ENCODE measurements at places on chromosomes 4 and X.

DNA sequence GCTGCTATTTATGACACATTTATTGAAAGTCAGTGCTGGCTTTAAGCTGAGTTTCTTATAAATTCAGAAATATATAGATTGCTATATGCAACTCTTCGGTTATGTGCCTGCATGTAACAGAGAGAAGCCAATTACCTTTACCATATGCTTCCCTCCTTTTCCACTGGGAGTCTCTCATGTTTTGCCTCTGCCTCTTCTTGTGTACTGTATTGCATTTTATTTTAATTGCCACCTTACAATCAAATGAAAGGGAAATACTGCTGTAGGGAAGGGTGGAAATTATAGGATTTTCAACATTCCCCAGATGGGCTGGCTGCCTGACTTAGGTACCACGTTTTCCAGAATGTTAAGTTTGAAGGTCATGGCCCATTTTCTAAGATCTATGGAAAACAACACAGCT, 655.4 kb upstream of the SLIT2 start:
- no peak for DNase-seq

- peak; percentile 37 for DNase-seq
Measured at GRCh38 chr4:188960411-188961093, 821.3 kb downstream of the TRIML1 start.

- DNase-seq: no peak
Measured at GRCh38 chr4:119184128-119184527, 28.4 kb upstream of the USP53 start.

GRCh38 chr4:60034361-60034760, 1165.8 kb upstream of the ADGRL3 start:
- DNase-seq: no peak

GRCh38 chrX:49242545-49243066, 7.3 kb downstream of the CCDC22 start:
- no peak for DNase-seq

DNA sequence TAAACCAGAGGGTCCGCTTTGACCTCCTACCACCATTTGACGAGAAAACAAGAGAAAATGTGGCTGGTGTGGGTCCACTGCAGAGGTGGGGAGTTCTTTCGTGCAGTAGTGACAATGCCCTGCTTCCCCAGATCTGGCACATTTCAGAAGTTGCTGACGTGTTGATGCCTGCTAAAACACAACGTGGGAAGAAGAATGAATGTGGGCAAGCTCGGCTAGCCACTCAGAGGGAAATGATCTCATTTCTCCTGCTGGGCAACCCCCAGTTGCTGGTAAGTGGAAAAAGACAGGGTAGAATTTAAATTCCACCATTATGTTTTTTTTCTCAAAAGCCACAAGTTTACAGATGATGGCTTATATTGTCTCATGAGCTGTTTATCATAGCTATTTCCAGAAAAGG, 77.9 kb downstream of the LUZP4 start:
- DNase-seq: no peak

DNA sequence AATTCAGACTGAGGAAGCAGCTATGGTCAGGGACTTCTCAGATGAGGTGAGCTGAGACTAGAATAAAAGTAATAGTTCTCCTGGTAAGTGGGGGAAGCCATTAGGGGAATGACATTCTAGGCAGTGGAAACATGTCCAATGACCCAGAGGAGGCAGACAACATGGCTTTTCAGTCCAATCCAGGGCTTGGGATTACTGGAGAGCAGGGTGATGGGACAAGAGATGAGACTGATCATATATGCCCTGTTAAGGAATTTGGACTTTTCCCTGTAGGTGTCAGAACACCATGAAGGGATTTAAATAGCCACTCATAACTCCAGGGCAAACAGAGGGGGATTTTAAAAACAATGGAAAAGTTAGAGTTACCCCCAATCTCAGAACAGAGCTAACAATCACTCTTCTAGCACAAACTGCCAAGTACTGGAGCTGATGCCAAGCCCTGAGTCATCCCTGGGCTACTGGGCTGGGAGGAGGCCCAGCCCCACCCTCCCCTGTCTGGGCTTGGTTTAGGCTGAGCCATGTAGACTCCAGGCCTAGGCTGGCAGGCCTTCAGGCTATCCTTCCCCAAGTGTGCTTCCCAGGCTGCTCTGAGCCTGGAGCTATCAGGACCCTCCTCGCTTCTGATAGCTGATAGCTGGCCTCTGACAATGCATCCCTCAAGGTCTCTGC, 22.7 kb upstream of the MSN start:
- peak; percentile 57 for DNase-seq

DNA sequence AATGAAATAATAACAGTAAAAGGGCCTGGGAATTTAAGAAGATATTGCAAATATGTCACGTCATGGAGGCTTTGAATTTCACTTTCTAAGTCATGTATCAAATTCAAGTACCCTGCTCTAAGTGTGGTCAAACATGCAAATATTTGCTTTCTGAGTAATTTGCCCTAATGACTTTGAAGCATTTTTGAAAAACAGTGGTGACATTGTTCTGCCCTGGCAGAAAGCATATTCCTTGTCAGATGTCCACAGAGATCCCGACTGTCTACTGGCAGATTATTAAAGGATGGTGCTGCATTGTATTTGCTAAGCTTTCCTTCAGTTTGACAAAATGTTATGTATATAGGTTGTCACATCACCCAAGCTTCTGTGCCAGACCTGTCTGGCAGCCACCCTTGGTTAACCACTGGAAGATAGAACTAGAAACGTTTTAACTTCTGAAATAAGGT, 92.5 kb downstream of the ANK2 start:
- DNase-seq: peak; percentile 52

DNA sequence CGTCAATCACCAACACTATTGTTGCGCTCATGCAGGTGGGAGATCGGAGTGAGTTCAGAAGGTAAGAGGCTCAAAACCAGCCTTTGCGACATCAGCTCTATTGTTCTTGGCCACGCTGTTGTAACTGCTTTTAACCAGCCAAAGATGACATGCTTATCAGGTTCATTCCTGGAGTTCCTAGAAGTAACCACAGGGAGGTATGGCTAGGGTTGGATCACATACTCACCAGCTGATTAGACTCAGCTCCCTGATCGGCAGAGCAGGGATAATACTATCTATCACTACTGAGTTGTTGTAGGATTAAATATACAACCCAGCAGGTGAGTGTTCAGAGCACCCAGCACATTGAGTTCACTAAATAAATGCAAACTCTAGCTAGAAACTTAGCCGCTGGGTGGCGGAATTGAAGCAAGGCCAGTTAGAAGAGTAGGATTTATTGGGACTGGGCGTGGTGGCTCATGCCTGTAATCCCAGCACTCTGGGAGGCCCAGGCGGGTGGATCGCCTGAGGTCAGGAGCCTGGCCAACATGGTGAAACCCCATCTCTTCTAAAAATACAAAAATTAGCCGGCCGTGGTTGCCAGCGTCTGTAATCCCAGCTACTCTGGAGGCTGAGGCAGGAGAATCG, 12.4 kb downstream of the SLC34A2 start:
- DNase-seq: no peak

DNA sequence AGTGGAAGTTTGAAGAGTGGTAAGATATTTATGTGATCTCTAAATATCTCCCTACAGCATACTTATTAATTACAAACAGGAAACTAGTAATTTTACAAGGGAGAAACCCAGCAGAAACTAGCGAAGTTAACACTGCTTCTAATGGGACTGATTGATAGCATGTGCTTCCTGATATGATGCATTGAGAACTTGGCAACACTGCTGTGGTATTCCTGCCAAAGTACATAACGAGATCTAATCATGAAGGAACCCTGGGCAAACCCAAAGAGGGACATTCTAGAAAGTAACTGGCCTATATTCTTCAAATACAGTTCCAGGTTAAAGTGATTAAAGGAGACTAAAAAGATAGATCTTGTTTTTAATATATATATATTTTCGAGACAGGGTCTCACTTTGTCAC, 4.6 kb upstream of the GPR34 start:
- DNase-seq: no peak

GRCh38 chr4:71201817-71202576, 136.8 kb upstream of the SLC4A4 start:
- no peak for DNase-seq

DNA sequence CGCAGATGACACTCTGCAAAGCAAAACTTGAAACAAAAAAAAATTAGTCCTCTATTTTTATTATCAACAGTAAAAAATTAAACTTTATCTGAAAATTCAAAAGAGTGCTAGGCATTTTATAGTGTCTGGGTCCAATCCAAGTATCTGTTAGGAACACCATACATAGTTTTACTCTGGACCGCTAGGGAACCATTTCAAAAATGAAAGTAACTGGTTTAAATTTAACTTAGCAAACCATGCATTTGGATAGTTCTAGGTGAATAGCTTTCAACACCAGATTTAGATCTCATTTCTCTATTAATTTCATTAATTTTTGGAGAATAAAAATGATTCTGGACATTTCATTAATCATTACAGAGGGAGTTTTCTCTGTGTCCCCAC, 1.2 kb downstream of the KLKB1 start:
- DNase-seq: no peak

DNA sequence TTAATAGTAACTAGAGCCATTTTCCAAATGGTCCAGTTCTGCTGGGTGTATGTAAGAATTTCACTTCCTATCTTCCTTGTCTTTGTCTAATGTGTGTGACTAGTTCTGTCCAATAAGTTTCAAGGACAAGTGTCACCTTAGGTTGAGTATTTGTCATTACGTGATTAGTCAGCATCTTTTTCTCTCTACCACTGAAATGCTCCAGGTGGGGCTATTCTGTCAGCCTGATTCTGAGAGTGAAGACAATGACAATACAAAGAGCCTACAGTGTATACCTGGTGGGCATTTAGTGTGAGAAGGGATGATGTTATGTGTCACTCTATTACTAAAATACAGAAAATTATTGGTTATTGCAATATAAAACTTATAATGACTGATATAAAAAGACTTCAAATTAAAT, 876.3 kb downstream of the C4orf33 start:
- DNase-seq: no peak

- peak; percentile 30 for DNase-seq
Measured at GRCh38 chr4:112704991-112705845, 68.3 kb downstream of the LARP7 start.

- no peak for DNase-seq
Measured at GRCh38 chr4:150457802-150458201, 124.1 kb upstream of the MAB21L2 start.

DNA sequence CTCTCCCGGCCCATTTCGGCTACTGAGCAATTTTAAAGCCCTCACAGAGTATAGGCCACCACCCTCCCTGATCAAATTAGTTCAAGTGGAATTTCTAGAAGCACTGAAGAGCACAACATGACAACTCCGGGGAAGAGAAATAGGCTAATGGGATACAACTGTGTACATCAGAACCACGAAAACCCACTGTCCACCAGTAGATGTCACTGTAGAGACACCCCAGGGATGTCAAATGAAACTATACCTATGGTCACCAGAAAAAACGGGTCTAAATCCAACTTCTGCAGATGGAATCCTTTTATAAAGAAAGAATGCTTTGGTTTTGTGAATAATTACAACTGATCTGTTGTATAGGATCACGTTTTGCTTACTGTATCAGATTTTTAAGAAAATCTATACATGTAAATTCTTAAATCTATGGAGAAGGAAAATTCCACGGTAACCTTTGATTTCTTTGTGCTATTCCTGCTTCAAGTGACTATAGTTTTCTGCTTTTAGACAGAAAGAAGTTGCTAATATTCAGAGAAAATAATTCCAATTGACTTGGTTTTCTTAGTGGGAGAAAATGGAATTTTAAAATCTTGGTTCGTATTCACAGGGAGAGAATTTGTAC, 29.5 kb upstream of the MAP3K15 start:
- DNase-seq: peak; percentile 6

- DNase-seq: no peak
Measured at GRCh38 chr4:138977524-138977923, 38.1 kb upstream of the NOCT start.

DNA sequence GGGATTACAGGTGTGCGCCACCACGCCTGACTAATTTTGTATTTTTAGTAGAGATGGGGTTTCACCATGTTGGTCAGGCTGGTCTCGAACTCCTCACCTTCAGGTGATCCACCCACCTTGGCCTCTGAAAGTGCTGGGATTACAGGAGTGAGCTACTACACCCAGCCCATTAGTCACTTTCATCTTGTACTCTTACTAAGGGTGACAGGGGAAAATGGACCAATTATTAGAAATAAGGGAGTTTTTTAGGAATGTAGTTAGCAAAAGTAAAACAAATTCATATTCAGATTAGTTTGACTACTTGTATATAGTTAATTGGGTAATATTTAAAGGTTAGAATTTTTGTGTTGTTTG, 26.1 kb downstream of the SMARCA5 start:
- no peak for DNase-seq

DNA sequence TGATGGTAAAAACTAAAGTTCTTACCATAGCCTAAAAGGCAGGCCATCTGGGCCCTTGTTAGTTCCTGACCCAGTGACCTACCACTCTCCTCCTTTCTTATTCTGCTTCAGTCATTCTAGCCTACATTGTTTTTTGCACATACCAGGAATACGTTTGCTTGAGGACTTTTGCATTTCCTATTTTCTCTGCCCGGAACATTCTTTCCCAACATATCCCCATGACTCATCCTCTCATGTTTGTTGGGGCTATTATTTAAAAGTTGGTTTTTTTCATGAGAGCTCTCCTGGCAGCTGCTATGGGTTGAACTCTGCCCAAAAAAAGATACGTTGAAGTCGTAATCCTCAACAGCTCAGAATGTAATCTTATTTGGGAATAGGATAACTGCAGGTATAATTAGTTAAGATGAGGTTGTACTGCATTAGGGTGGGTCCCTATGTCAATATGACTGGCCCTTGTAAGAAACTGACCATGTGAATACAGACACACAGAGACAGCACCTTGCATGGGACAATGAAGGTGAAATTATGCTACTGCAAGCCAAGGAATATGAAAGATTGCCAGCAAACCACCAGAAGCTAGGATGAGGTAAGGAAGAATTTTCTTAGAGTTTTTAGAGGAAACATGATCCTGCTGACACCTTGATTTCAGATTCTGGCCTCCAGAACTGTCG, 138.3 kb upstream of the PDHA2 start:
- DNase-seq: peak; percentile 4

GRCh38 chr4:26226629-26227376, 94.0 kb upstream of the RBPJ start:
- DNase-seq: no peak

DNA sequence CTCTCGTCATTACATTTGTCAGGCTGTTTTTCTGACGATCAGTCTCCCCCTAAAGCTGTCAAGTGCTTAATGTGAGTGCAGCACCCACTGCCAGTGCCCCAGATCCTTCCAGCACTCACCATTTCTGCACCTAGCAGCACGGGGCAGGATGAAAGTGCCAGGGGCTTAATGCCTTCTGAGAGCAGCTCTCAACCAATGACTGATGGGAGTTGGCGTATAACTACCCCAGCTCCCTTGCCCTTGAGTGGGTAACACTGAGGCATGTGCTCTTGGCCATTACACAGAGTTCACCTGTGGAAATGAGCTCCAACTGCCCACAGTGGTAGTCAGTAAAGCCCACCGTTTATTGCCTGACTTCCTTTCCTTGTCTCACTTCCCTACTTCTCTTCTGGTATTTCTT, 226.2 kb upstream of the BCOR start:
- DNase-seq: no peak
